GDM1 (cell line): ENCODE measurements at places on chromosomes 6 and 20.

- DNase-seq = no peak
Observed at GRCh38 chr6:136149311-136149710, 100.8 kb downstream of the MTFR2 start.

DNA sequence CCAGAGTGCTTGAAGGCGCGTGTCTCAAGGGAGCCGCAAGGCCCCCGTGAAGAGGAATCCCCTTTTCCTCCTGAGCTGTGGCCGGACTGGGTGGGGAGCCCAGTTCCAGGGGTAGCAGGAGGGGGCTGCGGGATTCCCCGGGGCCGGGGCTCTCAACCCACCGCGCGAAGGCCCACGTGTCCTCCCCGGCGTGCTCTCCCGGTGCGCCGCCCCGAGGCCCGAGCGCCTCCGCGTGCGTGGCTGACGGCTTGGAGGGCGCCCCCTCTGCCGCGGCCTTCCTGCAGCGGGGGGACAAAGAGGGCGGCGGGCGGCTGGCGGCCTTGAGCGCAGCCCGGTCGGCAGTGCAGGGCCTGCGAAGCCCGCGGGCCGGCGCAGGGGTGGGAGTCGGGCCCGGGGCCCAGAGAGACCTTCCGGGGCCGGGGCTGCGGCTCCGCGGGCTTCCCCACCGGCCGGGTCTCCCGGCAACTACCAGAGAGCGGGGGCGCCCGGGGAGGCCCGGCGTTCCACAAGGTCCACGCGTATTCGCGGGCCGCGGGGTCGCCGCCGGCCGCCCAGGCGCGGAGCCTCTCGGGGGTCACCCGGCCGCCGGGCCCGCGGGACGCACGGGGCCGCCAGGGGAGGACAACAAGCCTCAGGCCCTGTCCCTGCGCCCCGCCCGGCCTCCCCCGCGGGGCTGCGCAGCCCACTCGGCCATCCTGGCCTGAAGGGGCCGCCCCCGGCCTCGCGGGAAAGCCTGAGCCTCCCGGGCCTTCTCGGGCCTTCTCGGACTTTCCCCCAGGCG, at the start of gene FAM217A:
Gene FAM217A (minus strand): TSS at position 447 of the 781 bp plus-strand sequence. CDS start 1,723 bp downstream, outside the sequence.
- no peak for DNase-seq

DNA sequence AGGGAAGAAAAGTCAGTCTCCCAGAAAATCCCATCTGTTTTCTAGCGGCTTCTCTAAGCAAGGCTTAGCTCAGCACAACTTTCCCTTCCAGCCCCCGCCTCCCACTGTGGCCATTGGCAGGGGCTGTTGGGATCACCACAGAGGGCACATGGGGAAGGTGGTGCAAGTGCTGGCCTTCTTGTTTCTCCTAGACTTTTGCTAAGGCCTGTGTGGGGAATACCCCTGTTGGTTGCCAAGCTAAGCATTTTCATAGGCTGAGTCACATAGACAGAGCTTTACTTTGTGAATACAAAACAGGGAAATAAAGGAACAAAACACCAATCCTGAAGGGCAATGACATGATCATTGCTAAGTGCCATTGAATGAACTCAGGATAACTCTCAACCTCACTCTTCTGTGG, 32.4 kb upstream of the TIAM2 start:
- no peak for DNase-seq

DNA sequence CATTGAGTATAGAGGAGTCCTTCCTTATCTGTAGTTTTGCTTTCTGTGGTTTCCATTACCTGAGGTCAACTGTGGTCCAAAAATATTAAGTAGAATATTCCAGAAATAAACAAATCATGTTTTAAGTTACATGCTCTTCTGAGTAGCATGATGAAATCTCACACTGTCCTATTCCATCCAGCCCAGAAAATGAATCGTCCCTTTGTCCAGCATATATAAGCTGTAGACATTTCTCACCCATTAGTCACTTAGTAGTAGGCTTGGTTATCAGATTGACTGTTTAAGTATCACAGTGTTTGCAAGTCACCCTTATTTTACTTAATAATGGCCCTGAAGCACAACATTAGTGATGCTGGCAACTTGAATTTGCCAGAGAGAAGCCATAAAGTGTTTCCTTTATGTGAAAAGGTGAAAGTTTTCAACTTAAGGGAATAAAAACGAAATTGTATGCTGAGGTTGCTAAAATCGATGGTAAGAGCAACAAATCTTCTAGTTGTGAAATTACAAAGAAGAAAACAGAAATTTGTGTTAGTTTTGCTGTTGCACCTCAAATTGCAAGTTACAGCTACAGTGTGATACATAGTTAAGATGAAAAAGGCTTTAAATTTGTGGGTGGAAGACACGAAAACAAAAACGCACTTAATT, 198.6 kb upstream of the SIM1 start:
- DNase-seq = no peak

DNA sequence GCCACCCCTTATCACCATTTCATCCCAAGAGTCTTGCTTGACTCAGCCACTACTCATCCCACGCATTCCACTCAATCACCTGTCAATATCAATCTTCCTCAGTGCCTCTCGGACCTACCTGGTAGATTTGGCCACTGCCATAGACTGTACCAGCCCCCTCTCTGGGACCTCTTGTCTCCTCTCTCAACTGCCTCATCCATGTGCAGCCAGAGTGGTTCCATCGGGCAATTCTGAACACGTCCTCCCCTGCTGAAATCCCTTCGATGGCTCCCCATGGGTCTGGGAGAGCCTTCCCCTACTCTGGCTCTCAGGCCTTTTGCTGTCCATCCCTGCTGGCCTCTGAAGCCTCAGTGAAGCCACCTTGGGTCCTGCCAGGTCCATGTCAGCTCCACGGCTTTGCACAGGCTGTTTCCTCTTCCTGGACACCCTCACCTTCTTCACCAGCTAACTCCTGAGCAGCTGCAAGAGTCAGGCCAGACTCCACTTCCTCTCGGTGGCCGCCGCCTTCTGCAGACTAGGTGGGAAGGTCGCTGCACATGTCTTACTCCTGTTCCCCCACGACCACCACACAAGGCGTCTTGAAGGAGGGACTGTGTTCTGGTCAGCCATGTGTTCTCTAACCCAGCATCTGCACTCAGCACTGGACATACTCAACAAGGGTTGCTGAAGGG, 120.4 kb downstream of the TOX2 start:
- no peak for DNase-seq

DNA sequence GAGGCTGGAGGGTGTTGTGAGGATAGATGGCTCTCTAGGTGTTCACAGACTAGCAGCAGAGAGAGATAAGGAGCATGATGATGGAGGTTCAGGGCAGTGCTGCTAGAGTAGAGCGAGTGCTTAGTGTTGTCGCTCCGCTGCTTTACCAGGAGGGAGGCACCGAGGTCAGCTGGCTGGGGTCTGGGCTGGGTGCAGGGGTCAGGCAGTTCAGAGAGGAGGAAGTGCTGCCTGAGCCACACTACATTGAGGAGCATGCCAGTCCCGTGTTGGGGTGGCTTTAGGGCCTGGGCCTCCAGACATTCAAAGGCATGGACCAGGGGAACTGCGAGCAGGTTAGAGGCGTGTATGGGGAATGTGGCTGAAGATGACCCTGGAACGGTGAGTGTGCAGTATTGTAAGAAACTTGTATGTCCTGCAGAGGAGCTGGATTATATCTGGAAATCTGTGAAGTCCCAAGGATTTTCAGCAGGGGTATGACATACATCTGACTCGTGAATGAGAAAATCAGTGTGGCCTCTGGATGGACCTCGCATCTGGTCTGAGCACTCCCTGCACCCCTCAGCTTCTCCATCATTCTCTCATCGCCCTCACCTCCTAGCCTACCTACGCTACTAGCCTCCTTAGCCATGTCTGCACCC, 66.9 kb downstream of the IGF2R start:
- no peak for DNase-seq

- no peak for DNase-seq
Observed at GRCh38 chr20:47156301-47157137, 200.0 kb downstream of the ZMYND8 start.

- peak; percentile 58 for DNase-seq
Observed at GRCh38 chr20:3407040-3407770, at the start of gene DNAAF9. Gene DNAAF9 (minus strand): TSS chr20:3407669. CDS start chr20:3407557, 112 bp downstream.

DNA sequence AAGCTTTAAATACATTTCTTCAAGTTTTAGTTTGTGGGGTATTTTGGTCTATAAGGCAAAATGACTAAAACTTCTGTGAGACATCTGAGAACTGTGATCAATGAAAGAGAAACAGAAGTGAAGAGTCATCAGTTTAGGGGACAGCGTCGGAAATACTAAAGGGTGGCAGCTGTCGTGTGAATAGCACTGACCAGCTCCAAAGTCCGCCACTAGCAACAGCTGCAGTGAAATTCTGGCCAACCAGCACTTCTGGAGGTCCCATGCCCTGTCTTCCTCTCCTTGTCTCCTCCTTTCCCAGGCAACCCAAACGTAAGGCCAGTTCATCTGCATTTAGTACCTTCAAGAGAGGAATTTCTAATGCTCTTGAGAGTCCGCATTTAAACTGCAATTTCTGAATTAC, 87.5 kb downstream of the DACT2 start:
- DNase-seq = no peak

GRCh38 chr20:62400021-62400420, 7.1 kb downstream of the CABLES2 start:
- DNase-seq = no peak

- no peak for DNase-seq
Observed at GRCh38 chr6:166633732-166634535, 6.9 kb upstream of the RPS6KA2 start.

DNA sequence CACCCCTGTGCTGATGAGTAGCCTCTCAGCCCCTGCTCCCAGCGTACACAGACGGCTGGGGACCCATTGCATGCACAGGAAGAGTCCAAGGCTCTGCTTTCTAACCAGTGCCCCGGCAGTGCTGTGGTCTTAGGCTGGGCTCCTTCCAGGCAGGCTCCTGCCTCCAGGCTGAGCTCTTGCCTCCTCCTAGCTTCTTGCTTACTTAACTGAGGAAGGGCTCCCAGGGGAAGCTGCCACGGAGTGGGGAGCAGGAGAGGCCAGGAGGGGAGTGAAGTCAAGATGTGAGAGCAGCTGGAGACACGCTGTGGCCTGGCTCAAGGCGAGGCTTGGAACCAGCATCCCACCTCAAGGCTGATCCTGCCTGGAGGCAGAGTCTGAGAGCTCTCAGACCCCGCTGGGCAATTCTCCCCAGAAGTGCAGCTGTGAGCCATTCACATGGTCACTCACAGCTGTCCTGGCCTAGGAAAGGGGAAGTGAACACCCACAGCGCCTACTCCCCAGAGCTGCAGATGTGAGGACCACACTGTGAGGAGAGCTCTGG, 141.0 kb downstream of the TBXT start:
- DNase-seq = no peak

DNA sequence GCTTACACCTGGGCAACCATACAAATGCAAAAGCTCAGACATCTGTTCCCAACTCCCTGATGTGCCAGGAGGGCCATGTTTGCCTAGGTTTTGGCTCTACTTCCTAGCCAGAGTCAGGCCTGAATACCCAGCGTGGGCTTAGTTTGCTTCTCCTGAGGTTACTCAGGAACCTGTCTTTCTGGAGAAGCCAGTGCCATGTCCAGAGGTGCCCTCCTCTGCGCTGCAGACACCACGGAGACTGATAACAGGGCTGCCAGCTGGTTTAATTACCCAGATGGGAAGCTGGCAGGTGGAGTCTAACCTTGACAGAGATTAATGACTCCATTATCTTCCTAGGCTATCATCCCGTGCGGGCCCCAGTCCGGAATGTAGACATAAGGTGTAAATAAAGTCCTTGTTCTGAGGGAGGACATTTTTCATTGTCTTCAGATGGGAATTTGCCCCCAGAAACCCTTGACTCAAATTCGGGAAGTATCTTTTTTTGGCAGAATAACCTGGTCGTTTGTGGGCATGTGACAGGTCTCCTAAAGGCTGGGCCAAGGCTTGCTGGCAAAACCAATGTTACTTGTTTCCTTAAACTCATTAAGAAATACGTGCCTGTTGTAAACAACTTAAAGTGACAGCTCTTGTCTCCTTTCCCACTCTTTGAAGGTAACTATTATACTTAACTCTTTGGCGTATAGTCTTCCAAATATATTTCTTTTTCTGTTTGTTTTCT, 29.2 kb upstream of the ZNFX1 start:
- DNase-seq = no peak

- no peak for DNase-seq
Observed at GRCh38 chr20:39623584-39624234, 661.6 kb downstream of the DHX35 start.

- no peak for DNase-seq
Observed at GRCh38 chr6:48068278-48069251, 42.4 kb downstream of the PTCHD4 start.

DNA sequence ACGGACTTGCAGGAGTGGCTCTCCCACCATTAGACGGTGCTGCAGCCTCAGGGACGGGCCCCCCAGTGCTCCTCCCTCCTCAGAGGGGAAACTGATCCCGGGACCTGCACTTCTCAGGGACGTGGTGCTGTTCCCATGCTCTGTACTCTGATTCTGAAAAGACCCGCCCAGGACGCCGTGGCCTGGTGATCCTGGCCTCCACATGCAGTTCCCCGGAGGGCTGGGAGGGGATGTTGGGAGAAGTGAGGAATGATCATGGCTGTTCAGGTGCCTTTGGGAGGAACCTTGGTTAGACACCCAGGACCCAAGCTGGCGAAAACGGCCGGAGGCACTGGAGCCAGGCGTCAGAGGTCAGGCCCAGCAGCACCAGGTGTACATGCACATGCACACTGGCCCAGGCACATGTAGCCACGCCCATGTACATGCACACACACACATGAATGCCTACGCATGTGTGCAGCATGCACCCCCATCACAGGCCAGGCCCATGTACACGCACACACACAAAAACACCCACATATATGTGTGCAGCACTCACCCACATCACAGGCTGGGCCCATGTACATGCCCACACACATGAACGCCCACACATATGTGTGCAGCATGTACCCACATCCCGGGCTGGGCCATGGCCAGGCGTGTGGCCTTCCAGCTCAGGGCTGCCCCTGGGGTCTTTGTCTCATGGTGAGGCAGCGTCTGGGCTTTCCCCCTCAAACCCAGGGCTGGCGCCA, 52.6 kb upstream of the DACT2 start:
- no peak for DNase-seq
